ENCODE measurements at places on chromosomes 2 and 18. TPM values are rescaled to one million over a fixed set of nuclear protein-coding genes. Genes with fewer than 3 reads are reported as not detected.
A peak's percentile ranks its signal among the peaks of the same experiment; 100 is the strongest.

AQP12A gene
- total RNA-seq = not detected

SERPINB13 gene
- 48.0 TPM for total RNA-seq

REG3A gene
- not detected for total RNA-seq

DNA sequence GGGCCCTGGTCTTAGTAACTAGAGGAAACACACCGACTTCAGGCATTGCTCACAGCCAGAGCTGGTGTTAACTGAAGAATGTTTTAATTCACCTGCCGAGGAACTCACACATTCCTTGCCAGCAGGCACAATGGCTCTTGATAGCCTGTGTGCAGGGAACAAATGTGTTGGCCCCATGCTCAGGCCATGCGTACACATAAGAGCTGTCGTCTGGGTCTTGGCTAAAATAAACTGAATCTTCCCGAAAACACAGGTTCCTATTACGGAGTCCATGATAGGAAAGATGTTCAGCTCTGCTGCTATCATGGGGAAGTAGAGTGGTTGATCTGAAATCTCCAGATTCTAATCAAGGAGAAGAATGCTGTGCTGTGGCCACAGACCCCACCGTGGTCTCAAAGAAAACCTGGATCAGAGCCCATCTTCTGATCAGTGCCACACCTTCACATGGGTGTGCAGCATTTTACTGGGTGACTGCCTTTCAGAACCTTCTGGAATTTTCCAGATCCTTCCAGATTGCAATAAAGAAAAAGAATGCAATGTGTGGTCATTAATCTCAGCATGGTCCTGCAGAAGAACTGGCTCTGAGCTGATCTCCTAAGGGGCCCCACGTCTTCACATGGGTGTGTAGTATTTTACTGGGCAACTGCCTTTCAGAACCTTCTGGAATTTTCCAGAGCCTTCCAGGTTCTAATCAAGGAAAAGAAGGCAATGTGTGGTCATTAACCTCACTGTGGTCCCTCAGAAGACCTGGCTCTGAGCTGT is 17.2 kb downstream of the MBP start:
- no peak for DNase-seq

GRCh38 chr2:19885791-19886190 is 16.0 kb downstream of the TTC32 start:
- no peak for DNase-seq

DNA sequence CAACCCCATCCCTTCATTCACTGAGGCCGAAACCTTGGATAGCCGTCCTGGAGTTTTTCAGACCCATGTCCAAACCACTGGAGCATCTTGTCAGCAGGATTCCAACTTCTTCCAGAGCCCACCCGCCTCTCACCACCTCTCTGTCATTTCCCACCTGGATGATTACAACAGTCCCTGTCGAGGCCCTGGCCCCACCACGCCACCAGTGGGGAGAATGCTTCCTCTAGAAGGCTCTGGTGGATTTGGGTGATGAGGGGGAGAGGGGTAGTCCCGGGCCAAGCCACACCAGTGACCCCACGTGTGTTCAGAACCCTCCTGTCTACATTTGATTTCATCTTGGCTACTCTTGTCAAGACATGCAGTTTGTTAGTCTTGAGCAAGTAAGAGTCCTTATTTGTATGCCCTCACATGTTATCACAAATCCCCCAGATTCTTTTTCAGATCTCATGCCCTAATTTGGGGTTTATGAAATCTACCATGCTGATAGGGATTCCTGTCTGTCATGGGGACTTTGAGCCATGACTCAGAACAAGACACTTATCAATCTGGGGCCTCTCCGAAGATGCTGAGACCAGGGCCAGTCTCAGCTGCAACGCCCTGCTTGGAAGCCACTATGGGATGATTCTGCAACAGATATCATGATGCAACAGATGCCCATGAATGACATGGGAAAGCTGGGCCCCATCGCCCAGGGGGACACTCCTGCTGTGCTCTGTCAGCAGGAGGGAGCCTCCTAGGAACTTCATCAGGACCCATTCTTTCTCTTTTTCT is 186.1 kb downstream of the ZFP36L2 start:
- peak; percentile 87 for DNase-seq

- DNase-seq = no peak
Observed at GRCh38 chr18:73254564-73254963, 386.8 kb upstream of the NETO1 start.

DNA sequence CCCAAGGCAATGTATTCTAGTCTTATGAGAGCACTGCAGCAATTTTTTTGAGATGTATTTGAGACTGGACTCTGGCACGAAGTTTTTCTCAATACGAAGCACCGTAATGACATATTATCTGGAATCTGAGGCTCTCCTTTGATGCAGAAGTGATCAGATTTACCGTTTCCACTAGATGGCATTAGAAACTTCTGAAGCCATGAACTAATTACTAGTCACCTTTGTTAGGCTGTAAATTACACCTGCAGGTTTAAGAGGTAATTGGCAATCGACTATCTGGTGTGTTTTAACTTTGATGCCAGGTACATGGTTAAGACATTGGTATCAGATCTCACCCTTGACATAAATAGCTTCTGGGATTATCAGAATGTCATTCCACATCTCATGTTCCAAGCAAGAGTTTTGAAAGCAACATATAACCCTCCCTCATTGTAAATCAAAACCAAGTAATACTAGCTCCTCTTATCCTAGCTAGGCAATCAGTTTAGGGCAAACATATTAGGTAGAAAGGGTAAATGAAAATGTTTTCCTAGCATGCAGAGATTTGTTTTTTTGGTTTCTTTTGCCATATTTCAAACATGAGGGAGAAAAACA is 254.6 kb upstream of the SPRED2 start:
- DNase-seq = peak; percentile 39

GRCh38 chr18:77088963-77089722 is 43.4 kb downstream of the MBP start:
- DNase-seq = peak; percentile 60

Data from bronchial epithelial cell (primary cell).